ENCODE measurements at places on chromosomes 5 and 9.

- DNase-seq = no peak
Measured at GRCh38 chr5:67996596-67996995, 219.0 kb upstream of the PIK3R1 start.

- no peak for DNase-seq
Measured at GRCh38 chr9:14939378-14939777, 29.1 kb upstream of the FREM1 start.

- DNase-seq = no peak
Measured at GRCh38 chr5:1930880-1931603, 48.3 kb upstream of the IRX4 start.

GRCh38 chr5:54520940-54521339 lies 3.4 kb downstream of the SNX18 start:
- no peak for DNase-seq

- DNase-seq = no peak
Measured at GRCh38 chr5:148967783-148968182, 95.1 kb downstream of the SH3TC2 start.

- no peak for DNase-seq
Measured at GRCh38 chr5:60487476-60487875, 212.5 kb downstream of the DEPDC1B start.

- no peak for DNase-seq
Measured at GRCh38 chr9:134436379-134436762, 110.1 kb downstream of the RXRA start.

DNA sequence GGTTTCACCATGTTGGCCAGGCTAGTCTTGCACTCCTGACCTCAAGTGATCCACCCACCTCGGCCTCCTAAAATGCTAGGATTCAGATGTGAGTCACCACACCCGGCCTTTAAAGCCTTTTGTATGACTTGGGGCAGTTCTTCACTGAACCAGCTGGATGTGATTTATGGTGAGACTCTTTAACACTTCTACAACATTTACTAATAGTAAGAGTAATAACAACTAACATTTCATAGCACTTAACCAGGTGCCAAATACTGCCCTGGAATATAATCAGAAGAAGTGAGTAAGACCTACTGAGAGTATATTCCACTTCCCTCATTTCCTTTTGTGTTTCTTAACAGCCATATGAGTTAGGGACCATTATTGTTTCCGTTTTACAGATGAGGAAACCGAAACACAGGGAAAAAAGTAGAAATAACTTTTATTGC lies 10.0 kb downstream of the ZSWIM6 start:
- no peak for DNase-seq

GRCh38 chr9:132712753-132713152 lies 42.5 kb downstream of the GTF3C4 start:
- DNase-seq = no peak

DNA sequence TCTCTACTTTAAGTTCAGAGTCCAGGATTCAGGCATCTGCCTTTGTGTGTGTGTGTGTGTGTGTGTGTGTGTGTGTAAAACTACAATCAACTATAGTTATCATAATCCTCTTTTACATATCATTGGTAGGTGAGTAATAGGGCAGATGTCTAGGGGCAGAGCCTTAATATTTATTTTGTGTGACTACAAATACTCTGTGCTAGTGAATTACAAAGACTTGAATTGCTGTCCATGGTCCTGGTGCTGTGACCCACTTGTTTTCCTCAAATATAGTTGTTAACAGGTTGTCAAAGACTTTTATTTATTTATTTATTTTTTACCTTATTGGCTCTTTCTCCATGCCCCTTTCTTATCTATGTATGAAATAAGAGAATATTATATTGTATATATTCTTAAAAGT lies 196.8 kb downstream of the ANXA1 start:
- no peak for DNase-seq

DNA sequence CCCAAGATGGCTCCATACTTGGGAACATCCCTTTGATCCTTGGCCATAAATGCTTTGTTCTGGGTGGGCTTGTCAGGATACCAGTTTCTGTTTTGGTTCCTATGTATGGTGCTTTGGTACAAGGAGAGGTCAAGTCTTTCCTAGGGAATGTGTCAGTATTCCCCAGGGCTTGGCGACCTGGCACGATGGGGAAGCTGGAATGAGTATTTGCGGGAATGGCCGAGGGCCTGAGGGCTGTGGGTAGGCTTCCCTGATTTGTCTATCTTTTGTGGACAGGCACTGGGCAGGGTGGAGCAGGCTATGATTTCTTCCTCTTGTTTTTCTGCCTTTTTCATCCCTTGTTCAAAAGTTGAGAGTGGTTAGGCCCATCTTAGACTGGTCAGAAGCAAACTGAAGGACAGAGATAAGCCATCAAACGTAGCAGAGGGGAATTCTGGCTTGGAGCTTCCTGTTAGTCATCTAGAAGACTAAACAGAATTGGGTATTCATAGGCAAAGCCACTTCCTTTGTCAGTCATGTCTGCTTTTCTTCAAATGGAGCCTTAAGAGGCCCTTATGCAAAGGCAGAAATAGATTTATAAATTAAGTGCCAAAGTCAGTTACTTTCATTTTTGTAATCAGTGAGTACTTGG lies 13.7 kb downstream of the DOCK2 start:
- no peak for DNase-seq

DNA sequence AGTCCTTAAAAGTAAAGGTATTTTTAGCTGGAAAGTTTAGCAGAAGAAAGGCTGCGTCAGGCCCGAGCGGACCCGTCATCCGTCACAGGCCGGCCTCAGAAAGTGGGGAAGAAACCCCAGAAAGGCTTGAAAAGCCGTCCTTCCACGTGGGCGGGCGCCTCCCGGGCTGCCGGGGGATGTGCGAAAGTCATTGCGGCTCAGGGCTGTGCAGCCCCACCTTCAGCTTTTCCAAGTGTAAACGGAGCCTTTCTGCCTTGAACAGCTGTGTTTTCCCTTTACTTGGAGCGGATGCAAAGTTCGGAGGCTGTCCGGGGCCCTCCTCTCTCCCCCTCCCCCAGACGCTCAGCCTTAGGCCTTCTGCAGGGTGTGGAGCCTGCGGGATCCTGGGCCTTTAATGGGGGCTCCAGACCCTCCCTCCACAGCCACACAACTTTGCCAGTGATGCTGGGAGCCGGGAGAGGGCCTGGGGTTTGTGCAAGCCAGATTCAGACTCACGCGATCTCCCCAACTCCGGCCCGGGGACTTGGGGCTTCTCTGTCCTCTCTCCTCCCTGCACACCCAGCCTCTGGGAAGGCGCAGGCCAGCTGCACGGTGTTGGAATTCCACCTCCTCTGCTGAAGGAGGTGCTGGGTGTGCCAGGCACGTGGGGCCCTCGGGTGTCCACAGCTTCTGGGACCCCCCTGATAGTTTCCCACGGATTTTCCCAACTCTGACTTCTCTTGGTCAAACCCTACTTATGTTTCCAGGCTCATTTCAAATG lies 95.5 kb upstream of the RAPGEF1 start:
- no peak for DNase-seq

DNA sequence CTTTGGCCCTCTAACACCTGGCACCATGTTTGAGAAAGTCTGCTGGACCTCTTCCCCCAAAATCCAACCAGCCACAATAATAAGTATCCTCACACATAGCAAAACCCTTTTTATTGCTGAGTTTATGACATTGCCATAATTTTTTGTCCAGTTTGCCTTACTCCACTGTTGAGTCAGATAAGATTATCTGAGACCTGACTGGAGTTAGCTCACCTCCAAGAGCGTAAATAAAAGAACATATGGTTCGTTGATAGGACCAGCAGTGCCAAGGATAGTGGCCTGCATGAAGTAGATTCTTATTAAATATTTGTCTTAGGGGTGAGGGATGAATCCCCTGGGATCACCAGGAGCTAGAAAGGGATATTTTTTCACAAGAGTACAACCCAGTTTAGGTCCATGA lies 510.6 kb upstream of the MPDZ start:
- no peak for DNase-seq

DNA sequence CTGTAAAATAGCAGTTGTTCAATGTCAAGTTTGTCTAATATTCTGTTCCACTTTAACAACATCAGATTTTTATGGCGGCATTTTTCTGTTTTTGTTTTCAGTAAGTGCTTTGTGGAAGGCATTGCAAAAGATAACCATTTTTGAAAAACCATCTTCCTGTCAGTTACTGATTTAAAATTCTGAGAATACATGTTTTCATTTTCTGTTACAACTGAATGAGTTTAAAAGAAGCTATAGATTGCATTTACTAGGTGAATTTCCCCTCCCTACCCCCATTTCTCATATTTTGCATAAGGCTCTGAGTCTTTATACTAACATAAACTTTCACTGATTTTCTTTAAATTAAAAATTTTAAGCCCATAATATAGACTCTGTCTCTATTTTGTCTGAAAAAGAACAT lies 4.6 kb upstream of the ERAP2 start:
- DNase-seq = no peak

DNA sequence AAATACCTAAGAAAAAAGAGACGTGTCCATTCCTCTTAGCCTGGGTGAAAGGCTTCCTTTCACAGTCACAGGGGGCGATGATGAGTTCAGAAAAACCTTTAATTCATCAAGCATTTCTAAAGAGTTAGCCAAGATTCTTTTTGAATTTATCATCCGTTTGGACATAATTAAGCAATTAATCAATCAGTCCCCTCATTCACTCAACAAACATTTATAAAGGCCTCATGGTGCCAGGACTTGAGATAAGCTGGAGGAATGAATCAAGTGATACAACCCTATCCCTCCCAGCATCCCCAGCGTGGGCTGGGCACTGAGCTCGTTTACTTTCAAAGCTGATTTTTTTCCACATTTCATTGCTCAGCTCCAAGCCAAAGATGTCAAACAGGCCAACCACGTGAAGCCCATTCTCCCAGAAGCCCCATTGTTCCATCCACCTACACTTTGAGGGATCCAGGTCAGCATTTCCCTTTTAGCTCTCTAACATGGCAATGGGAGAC lies 140.5 kb downstream of the SLIT3 start:
- no peak for DNase-seq

GRCh38 chr9:4787876-4788275 lies 4.9 kb upstream of the RCL1 start:
- no peak for DNase-seq

All from stimulated activated CD4-positive, alpha-beta T cell treated with anti-CD3 and anti-CD28 coated beads, TNF-alpha, amount 100 ng/mL, for 4 hours (primary cell).